ENCODE measurements at places on chromosomes 7 and 10.

DNA sequence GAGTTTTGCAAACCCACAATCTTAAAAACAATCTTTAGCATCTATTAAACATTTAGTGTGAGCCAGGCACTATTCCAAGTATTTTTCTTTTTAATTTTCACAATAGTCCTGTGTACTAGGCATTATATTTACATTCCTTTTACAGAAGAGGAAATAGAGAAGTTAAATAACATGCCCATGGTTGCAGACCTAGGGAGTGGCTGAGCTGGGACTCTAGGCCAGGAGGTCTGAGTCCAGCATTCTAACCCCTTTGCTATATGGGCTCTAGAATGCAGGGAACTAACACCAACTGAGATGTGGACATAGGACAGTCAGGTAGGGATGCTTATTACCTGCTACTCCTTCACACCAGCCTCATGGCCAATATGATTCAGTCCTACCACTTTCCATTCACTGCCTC lies 243.8 kb downstream of the XPNPEP1 start:
- DNase-seq, result no peak

DNA sequence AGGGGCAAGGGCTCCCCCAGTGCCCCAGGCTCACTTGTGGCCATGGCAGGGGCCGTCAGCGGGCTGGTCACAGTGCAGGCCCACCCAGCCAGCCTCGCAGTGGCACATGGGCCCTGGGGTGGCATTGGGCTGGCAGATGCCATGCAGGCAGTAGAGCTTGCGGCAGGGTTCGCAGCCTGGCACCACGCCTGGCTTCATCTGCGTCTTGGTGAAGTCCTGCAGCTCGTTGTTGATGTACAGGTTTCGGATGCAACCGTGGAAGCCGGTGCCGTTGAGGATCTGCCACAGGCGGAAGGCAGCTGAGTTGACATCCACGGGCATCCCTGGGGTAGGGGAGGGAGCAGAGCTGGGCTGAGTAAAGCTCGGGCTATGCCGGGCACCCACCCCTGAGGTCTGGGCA lies 170.6 kb downstream of the LCOR start:
- no peak for DNase-seq

GRCh38 chr10:124289851-124290795 lies 128.6 kb downstream of the OAT start:
- peak; percentile 67 for DNase-seq

- no peak for DNase-seq
Observed at GRCh38 chr7:54847921-54848320, 88.9 kb upstream of the SEC61G start.

- no peak for DNase-seq
Observed at GRCh38 chr7:111647881-111648280, 85.6 kb upstream of the IMMP2L start.

- DNase-seq, result no peak
Observed at GRCh38 chr10:125679436-125679835, 3.5 kb downstream of the TEX36 start.

GRCh38 chr7:28984217-28984616 lies 26.1 kb upstream of the TRIL start:
- no peak for DNase-seq

DNA sequence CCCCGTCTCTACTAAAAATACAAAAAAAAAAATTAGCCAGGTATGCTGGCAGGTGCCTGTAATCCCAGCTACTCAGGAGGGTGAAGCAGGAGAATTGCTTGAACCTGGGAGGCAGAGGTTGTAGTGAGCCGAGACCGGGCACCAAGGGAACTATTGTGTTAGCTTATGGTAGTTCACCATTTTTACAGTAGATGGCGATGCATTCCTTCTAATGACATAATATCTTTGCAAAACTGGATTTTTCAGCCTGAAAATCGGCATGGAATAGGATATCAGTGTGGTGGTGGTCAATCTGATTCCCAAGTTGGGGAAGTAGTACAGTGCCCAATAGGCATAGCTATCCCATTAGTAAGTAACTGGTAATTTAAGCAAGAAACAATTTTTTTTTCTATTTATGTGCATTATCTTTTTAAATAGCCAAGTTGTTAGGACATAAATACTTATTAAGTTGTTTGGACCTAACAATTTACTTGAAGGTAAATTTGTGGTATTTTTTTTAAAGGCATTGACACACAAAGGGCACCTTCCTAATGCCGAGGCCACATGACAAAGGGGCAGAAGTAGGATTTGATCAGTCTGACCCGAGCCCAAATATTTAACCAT lies 17.6 kb upstream of the IMPDH1 start:
- peak; percentile 60 for DNase-seq

- DNase-seq, result no peak
Observed at GRCh38 chr10:86964847-86965190, 3.5 kb upstream of the ADIRF start.

- no peak for DNase-seq
Observed at GRCh38 chr10:86411852-86412560, 45.4 kb upstream of the GRID1 start.

DNA sequence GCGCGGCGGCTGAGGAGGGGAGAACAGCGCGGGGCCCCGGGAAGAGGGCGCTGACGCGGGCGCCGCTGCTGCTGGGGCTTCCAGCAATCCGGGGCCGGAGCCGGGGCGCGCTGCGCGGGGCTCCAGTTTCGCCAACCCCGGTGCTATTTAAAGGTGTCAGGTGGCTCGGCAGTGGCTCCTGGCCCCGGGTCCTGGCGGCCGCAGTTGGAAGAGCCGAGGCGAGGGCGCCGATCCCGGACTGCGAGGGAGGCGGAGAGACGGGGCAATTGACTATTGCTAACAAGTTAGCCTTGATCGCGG lies 347 bp downstream of the LBX1 start:
- no peak for DNase-seq

- no peak for DNase-seq
Observed at GRCh38 chr10:8998751-8999150, 944.3 kb downstream of the GATA3 start.

GRCh38 chr7:24966802-24967201 lies 13.2 kb downstream of the OSBPL3 start:
- no peak for DNase-seq

DNA sequence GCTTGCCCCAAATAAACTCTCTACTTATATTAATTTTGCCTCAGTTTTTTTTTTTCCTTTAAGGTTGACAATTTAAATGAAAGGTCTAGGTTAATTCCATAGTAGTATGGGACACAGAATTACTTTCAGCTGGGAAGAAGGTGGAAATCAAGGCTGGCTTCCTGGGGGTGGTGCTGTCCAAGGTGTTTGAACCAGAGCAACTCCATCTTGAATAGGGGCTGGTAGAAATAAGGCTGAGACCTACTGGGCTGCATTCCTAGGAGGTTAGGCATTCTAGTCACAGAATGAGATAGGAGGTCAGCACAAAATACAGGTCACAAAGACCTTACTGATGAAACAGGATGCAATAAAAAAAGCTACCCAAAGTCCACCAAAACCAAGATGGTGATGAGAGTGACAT lies 1190.8 kb upstream of the AUTS2 start:
- no peak for DNase-seq

- DNase-seq, result no peak
Observed at GRCh38 chr7:36966039-36966438, 241.7 kb upstream of the AOAH start.

DNA sequence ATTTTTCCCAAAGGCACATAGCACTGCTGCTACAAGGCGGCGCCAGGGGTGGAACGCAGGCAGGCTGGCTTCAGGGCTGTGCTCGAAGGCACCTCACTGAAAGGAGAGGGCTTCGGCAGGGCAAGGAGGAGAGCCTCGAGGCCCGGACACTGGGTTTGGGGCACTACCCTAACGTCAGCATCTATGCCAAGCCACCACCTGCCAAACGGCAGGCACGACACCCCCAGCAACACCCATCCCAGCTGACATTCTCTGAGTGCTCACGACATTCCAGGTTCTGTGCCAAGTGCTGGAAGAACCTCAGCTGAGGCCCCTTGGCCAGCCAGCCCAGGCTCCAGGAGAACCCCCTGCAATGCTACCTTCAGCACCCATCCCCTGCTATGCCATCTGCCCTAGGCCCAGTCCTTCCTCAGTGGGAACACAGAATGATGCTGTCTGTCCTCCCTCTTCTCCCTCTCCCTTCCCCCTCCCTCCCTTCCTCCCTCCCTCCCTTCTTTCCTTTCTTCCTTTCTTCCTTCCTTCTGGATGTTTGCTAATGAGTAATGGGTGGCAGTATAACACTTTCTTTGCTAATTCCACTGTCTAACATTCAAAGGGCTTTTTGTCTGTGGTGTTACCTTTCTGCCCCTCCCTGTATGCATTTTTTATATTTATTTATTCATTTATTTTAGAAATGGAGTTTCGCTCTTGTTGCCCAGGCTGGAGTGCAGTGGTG lies 24.3 kb downstream of the ZCCHC24 start:
- DNase-seq, result no peak

DNA sequence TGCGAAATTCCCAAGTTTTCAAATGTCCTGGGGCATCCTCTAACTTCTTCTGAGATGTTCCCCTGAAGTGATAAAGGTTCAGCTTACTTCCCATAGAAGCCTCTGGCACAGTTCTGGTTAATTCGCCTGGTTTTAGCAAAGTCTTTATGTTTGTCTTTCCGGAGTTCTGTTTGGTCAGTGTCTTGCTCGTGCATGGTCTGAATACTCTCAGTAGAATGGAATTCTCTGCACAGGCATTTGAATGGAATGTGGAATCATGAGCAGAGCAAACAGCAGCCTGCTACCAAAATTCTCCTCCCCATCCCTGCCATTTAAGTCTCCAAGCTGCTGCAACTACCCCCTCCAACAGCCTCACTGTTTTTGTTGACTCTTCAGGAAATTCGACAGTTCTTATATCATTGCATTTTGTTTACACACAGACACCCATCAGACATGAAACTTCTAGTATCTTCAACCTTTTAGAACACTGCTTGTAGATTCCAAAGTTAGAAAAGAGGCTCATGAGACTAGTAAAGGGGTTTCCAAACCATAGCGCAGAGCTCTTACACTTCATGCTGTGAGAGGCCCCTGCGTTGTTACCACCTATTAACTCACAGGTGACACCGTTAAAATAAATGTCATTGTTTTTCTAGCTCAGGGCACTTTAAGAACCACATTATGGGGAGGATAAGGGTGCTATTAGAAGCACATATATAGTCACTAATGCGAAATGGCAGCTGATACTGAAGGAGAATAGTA lies 129.7 kb downstream of the PLCE1 start:
- peak; percentile 96 for DNase-seq

DNA sequence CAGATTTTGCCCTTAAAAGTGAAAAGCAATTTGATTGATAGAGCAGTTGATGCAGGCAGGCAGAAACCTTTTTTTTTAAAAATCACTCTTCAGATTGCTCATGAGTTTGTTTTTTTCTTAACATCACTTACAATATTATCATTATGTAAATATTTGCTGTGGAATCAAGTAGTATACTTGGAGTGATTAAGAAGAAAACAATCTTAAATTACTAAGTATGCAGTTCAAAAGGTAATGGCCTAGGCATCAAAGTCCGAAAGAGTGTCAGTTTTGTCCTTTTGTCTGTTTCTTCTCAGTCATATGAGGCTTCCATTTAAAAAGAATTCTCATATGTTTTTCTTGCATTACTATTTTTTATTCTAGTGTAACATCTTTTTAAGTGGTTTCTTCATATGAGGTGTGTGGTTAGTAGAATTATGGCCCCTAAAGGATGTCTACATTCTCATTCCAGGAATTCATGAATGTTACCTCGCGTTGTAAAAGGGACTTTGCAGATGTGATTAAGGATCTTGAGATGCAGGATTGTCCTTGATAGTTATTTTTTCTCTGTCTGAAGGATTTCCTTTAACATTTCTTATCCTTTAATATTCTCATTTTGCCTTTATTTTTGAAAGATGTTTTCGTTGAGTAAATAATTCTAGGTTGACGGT lies 44.0 kb downstream of the BICC1 start:
- DNase-seq, result no peak

DNA sequence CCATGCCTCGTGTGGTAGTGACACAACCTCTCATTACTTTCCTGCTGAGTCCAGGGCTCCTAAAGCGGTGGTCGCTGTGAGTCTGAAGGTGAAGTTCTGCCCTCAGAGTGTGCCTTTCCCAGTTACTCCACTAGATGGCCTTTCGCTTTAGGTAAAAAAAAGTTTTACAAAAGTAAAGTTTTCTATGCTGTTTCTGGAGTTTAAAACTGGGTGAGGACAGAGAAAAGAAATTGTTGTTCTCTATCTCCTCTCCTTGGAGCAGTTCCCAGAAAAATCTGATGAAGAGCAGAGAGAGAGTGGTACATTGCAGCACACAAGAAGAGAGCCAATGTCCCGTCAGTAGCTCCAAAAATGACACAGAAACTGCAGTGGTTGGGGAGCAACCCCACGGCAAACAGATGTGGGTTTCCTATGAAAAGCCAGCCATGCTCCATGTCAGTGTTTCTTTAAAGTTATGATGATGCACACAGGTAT lies 257.1 kb downstream of the GLI3 start:
- peak; percentile 51 for DNase-seq

DNA sequence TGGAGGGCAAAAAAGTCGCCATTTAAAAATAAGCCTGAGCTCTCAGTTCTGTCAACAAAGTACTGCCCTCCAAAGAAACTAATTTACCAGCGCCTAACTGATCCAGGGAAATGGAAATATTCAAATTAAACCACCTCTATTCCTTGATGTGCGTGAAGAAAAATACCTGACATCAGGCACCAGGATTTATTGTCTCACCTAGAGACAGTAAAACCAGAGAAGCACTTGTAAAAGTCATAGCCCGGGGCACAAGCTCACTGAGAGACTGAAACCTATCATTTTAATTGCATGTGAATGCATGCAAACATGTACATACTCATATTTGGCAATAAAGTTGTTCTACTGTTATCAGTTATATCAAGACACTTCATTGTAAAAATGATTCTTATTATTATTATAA lies 147.3 kb upstream of the VSTM2A start:
- DNase-seq, result no peak

DNA sequence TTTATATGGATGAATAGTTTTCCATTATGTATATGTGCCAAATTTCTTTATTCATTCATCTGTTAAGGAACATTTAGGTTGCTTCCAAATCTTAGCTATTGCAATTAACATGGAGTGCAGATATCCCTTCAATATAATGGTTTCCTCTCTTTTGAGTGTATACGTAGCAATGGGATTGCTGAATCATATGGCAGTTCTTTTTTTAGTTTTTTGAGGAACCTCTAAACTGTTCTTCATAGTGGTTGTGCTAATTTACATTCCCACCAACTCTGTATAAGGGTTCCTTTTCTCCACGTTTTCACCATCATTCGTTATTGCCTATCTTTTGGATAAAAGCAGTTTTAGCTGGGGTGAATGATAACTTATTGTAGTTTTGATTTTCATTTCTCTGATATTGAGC lies 46.5 kb downstream of the FAS start:
- DNase-seq, result no peak

DNA sequence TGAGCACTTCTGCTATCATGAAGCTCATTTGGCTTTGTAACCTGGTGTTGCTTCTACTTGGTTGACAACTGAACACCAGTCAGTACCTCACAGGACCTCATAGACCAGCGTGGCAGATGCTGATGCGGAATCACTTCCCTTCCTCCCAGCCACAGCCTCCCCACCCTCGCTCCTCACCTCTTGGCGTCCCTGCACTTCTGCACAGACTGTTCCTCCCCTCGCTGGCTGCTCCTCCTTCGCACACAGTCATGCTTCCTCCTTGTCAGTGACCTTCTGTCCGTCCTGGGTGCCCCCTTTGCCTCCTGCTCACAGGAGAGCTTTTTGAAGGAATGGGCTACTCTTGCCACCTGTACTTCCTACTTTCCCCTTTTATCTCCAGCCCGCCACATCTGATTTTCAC lies 61.4 kb upstream of the CTBP2 start:
- no peak for DNase-seq

GRCh38 chr7:112204499-112205342 lies 1.5 kb downstream of the DOCK4 start:
- DNase-seq, result peak; percentile 7

- DNase-seq, result peak; percentile 100
Observed at GRCh38 chr10:4243651-4244050, 458.6 kb upstream of the KLF6 start.

GRCh38 chr10:34092891-34093290 lies 722.2 kb downstream of the PARD3 start:
- DNase-seq, result no peak
